ENCODE measurements at places on chromosomes 13 and 19. TPM values are rescaled to one million over a fixed set of nuclear protein-coding genes. Genes with fewer than 3 reads are reported as not detected.

The HRC gene
- 0.09 TPM for total RNA-seq

The IFNL1 gene
- total RNA-seq: not detected

The GFY gene
- total RNA-seq: not detected

The TMEM221 gene
- 0.09 TPM for total RNA-seq

The SH2D3A gene
- total RNA-seq: not detected

The LHFPL6 gene
- 34.0 TPM for total RNA-seq

The RAP2A gene
- 31.8 TPM for total RNA-seq

The PGLYRP1 gene
- total RNA-seq: not detected

The SIGLEC12 gene
- total RNA-seq: not detected

The GPC5 gene
- not detected for total RNA-seq

The BRME1 gene
- total RNA-seq: not detected

The ZNF175 gene
- total RNA-seq: 3.0 TPM

The ZNF534 gene
- 0.17 TPM for total RNA-seq

The RNF113B gene
- not detected for total RNA-seq

Measured in bronchial smooth muscle cell (primary cell).